ENCODE measurements at places on chromosomes 13 and 19.

DNA sequence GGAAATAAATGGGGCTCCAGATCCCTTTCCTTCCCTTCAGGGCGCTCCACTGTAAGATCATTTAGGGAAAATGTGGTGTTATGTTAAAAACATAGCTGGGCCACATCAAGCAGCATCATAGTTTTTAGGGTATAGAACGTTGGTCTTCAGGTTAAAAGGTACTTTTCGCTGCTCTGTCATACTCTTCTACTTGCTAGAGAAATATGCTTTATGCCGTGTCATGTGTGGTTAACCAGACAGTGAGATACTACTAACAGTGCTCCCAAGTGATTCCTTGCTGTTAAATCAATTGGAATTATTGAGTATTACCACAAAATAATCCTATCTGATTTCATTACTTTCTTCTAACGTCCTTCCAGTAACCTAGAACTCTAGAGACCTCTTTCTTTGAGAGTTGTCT, 1.1 kb upstream of the NDFIP2 start:
- no peak for DNase-seq

- no peak for DNase-seq
Measured at GRCh38 chr13:71240911-71241310, 626.1 kb downstream of the DACH1 start.

- no peak for DNase-seq
Measured at GRCh38 chr19:10120538-10121189, 965 bp upstream of the EIF3G start.

GRCh38 chr13:110372676-110373075, 65.6 kb downstream of the COL4A2 start:
- no peak for DNase-seq

DNA sequence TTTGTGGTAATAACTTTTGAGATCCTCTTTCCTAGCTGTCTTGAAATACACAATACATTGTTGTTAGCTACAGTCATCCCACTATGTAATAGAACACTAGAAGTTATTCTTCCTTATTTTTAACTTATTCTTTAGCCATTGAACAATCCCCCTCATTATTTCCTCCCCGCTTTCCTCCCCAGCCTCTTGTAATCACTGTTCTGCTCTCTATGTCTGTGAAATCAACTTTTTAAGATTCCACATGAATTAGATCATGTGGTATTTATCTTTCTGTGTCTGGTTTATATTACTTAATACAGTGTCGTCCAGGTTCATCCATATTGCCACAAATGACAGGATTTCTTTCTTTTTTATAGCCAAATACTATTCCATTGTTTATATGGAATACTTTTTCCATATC, 72.9 kb downstream of the SLC10A2 start:
- DNase-seq: no peak
